ENCODE measurements at places on chromosomes 6 and 20.

DNA sequence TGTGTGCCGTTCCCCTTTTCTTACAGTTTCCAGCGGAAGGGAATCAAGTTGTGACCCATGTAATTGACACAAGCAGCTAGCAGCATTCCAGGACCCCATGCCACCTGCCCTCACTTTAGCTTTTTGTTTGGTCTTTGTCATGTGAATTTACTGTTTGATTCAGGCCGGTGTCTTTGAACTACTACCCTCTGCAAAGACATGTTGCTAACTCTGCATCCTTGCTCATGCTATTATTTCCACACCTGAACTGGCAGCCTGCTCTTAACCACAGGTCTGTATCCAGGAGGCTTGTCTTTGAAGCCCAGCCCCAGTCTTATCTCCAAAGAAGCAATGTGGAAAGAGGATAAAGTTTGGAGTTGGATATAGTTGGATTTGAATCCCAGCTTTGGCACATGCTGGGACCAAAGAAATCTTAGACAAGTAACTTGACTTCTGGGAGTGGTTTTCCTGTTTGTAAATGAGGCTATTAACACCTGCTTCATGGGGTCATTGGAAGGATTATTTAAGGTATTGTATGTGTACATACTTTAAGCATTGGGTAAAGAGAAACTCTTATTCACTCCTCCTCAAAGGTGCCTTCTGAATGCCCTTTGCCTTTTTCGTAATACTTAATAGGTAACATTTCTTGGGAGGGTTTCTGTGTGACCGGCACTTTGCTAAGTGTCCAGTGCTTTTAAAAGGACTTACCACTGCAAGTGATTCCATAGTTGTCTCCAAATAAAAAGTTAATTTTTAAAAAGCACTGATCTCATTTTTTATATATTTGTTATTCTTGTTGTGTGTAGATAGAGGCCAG, 52.4 kb downstream of the RALY start:
- DNase-seq, result no peak

GRCh38 chr6:130420911-130421310, 55.1 kb downstream of the TMEM200A start:
- no peak for DNase-seq

DNA sequence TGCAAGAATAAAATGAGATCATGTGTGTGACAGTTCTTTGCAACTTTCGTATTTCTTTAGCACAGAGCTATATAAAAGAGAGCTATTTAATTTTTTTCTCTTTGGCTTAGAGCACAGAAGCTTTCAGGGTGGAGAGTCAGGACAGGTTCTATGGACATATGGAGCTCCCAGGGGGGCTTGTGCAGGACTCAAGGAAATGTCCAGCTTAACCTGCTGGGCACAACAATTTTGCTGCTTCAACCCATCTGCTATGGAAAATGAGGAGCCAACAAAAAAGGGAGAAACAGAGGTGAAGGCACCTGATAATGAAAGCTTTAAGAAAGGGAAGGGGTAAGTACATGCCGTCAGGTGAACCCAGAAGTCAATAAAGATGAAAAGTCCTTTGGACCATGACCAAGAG, 5.1 kb upstream of the SNAP25 start:
- no peak for DNase-seq

GRCh38 chr20:4195499-4195898, 180.1 kb upstream of the RNF24 start:
- no peak for DNase-seq

DNA sequence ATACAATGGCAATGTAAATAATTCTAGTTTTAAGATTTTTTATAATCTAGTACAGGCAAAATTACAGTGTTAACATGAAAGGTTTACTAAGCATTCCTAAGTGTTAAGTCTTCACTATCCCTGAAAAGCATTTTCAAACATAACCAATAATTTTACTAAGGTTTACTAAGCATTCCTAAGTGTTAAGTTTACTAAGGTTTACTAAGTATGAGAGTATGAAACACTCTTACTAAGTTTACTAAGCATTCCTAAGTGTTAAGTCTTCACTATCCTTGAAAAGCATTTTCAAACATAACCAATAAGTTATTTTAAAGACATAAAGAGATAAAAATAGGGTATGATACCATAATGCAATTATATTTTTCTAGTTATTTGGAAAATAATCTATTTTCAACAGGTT, 82.6 kb downstream of the PRSS35 start:
- no peak for DNase-seq

DNA sequence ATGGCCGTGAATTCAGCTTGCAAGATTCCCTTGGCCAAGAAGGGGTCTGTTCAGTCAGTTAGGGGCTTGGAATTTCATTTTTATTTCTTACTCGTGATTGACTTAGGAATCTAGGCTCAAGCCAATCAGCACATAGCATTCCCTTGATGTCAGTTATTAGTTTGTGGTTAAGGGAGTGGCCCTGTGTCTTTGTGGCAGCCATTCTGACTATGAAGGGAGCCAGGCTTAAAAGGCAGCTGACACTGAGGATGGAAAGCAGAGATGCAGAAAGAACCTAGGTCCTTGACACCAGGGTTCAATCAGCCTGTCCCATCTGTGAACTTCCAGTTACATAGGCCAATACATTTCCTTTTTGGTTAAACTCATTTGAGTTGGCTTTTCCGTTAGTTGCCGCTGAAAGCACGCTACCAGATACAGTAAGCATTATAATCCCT, 48.1 kb downstream of the MCUR1 start:
- no peak for DNase-seq

DNA sequence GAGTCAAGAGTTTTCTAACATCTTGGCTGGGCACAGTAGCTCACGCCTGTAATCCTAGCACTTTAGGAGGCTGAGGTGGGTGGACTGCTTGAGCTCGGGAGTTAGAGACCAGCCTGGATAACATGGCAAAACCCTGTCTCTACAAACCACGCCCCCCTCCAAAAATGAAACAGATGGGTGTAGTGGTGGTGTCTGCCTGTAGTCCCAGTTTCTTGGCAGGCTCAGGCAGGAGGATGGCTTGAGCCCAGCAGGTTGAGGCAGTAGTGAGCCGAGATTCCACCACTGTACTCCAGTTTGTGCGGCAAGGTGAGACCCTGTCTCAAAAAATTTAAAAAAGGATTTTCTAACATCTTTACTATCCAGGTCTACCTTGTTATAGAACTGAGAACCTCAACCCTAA, 22.0 kb downstream of the FAM8A1 start:
- DNase-seq, result no peak

DNA sequence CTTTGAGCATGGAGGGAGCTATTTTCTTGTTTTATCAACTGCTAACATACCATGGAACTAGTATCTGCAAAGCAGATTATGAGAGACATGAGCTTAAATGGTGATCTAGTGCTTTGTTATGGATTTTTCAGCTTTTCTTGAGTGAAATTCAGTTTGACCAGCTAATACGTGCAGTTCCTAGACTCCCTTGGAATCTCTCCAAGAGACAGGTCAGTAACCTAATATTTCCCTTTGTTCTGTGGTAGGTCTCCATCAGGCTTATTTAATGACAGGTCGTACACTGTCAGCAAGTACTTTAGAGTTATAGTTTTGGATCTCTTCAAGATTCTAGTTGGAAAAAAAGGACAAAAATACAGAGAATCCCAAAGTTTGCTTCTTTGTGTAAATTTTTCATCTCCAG, 43.9 kb downstream of the HDAC2 start:
- DNase-seq, result no peak

GRCh38 chr6:8707956-8708772, 272.8 kb upstream of the SLC35B3 start:
- DNase-seq, result no peak

DNA sequence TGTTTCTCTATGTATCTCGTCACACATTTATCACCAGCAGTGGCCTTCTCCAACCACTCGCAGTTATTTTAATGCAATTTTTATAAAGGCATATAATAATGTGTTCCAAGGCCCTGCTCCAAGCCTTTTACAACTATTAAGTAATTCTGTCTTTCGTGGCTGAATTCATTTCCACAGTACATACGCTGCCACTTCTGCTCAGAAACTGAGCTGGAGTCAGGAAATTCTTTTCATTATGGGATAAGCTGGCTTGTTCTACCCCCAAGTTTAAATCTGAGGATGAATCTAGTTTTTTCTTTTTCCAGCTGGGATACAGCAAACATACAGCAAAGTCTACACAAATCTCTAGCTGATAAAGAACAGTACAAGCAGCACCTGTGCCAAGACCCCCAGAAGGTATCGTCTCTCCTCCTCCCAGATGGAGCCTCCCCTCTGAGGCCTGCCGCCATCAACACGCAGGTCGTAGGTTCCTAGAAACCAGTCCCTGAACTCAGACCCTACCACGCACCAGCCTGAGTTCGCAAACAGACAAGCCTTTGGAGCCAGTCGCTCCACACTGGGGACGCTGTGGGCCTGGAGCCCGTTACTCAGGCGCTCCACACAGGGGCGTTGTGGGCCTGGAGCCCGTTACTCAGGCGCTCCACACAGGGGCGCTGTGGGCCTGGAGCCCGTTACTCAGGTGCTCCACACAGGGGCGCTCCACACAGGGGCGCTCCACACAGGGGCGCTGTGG, 263.5 kb downstream of the THBS2 start:
- DNase-seq, result no peak

GRCh38 chr20:45293041-45294002, 13.3 kb upstream of the RBPJL start:
- peak; percentile 68 for DNase-seq

Measured in activated effector memory CD4-positive, alpha-beta T cell treated with Interleukin-2 at 50 U/mL for 16 hours (primary cell).